Stimulated activated CD4-positive, alpha-beta T cell treated with anti-CD3 and anti-CD28 coated beads, Interleukin-1b, Interleukin-23, amount 100 ng/mL, for 1 hour (primary cell): ENCODE measurements at places on chromosomes 2 and 18.

DNA sequence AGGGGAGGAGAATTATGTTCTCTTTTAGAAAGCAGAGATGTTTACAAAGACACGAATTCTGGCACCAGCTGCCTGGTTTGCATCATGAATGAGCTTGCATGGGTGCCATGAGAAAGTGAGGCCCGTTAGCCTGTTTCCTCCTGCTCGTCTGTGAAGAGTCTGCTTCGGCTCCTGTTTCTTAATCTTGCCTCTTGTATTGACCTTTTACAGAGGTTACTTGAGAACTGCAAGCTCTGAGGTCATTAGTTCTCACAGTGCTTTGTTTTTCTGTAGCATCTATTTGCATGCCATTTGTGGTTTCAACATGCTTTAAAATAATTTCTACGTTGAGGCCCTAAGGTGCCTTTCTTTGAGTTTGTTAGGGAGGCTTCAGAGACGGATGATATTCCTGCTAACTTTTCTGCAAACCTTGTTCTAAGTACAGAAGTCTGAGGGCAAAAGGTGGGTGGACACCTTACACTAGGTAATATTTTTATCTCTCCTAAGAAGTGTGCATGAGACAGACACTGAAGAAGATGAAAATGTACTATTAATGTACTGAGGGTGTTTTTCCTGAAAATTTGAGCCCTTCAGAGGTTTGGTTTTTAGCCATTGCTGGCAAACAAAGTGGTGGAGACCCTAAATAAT lies 53.4 kb upstream of the LINC00305 start:
- no peak for DNase-seq

DNA sequence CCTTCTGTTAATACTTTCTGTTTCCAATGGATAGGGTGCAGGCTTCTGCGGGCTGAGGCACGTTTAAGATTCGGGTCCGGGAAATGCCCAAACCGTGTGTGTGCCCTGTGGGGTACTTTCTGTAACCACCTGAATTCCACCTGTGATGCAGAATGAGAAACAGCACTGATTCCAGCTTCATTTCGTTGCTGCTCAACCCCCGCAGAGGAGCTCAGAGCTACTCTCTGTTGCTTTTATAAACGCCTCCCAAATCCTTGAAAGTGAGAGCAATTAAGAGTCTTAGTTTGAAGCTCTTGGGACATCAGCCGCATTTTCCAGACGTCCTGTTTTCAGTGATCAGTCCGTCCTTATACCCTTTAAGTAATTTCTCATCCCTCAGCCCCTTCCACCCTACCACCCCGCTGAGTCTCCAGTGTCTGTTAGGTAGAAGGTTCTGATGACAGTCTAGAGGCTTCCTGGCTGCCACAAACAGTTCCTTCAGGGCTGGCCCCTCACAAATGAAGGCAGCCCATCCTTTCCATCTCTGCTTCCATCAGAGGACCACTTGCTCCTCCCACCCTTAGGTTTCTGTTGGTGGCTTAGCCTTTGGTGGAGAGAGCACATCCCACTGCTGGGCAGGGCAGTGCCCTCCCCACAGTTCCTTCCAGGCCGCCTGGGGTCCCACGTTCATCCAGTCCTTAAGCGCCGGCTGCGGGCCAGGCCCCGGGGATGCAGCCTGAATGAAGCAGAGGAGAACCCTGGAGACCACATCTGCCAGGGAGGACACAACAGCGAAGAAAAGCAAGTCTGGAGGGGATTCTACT lies 230.1 kb downstream of the SEPTIN10 start:
- no peak for DNase-seq

DNA sequence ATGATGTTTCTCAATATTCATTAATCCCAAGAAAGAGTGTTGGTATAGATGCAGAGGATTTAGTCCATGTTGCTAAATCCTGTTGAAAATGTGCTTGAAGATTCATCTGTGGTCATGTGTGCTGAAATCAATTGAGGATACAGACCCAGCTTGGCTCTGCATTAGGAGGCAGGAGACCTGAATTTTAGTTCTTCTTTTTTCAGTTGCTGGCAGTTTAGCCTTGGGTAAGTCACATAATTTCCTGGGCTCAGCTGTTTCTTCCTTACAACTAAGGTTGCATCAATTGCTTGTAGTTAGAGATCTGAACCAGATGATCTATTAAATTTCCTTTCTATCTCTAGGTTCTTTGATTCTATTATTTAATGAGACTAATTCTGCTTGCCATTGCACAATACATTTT lies 54.4 kb downstream of the SETBP1 start:
- no peak for DNase-seq

DNA sequence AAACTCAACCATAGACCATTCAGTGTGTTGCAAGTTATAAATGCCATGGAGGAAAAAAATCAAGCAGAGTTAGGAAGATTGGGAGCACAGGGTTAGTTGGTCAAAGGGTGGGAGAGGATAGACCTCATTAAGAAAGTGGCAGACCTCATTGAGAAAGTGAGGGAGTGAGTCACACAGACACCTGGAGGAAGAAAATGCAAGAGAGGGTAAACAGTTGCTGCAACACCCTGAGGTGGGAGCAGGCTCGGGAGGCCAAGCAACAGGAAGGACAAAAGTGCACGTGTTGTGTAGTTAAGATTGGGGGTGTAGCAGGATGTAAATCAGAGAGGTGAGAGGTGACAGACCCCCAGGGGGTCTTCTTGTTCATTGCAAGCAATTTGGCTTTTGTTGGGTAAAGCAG lies 6.4 kb downstream of the IL1RL1 start:
- DNase-seq: no peak

- DNase-seq: no peak
Measured at GRCh38 chr2:8478471-8478793, 203.4 kb upstream of the ID2 start.

- DNase-seq: no peak
Measured at GRCh38 chr2:26772064-26773001, 8.2 kb downstream of the SLC35F6 start.

- no peak for DNase-seq
Measured at GRCh38 chr18:79600596-79600995, 79.0 kb upstream of the CTDP1 start.

DNA sequence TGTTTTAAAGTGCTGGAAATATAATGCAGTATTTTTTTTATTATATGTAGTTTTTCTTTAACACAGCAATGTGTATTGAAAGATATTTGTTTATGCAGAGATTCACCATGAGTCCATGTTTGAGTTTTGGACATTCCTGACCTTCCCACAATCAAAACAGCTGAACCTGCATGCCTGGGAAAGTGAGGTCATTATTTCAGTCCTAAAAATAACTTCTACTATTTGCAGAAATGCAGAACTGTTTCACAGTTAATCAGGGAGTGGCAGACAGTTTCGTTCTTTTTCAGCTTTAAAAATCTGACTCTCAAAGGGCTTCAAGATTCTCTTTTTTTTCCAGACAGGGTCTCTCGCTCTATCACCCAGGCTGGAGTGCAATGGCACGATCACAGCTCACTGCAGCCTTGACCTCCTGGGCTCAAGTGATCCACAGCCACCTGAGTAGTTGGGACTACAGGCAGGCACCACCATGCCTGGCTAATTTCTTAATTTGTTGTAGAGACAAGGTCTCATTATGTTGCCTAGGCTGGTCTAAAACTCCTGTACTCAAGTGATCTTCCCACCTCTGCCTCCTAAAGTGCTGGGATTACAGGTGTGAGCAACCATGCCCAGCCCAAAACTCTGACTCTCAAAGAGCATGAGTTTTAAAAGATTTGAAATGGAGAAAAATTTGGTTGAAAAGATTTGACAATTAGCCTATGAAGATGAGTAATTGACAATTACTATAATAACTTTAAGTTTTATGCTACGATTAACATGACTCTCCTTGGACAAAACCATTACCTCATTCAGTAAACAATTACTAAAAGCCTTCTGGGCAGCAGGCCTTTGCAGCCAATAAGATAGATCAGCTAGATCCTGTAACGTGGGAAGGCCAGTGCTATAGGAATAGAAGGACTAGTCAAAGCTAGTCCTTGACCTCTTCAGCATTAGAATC lies 5.0 kb upstream of the MYL12B start:
- no peak for DNase-seq

DNA sequence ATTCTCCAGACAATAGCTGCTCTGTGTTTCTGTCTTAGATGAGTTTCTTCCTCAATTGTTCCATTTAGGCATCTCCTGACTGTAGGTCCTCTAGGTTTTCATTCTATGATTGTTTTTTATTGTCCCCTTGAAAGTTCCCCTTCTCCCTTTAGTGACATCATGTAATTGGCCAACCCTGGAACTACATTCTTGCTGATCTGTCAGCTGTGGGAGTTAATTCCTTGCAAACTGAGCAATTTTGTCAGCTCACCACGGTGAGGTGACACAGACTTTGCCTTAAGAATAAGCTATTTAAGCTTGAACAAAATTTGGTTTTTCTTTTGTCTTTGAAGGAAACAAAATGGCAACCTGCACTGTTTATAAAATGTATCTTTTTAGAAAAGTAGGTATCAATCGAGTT lies 95.9 kb downstream of the TXNL1 start:
- DNase-seq: no peak

DNA sequence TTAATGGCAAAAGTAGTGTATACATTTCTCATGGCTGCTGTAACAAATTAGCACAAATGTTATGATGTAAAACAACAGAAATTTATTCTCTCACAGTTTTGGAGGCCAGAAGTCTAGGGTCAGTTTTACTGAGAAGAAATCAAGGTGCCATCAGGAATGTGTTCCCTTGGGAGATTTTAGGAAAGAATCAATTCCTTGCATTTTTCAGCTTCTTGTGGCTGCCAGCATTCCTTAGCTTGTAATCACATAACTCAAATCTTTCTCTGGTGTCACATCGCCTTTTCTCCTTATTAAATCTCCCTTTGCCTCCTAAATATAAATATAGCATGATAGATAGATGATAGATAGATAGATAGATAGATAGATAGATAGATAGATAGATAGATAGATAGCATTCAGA lies 307.0 kb upstream of the REG3G start:
- no peak for DNase-seq

DNA sequence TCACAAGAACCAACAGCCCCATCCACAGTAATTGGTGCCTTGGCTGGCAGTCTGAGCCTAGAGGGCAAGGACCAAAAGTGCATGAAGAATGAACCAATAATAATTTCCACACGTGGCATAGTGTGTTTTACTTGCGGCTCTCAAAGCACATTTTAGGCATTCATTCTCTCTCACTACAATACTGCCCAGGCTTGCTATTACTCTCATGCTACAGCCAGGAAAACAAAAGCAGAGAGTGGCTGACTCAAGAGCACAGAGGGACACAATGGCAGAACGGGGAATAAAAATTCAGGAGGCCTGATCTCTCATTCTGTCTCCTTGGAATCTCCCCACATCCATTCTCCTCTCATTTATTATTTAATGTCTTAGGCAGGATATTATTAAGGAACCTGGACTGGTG lies 57.0 kb upstream of the NOL4 start:
- DNase-seq: no peak

DNA sequence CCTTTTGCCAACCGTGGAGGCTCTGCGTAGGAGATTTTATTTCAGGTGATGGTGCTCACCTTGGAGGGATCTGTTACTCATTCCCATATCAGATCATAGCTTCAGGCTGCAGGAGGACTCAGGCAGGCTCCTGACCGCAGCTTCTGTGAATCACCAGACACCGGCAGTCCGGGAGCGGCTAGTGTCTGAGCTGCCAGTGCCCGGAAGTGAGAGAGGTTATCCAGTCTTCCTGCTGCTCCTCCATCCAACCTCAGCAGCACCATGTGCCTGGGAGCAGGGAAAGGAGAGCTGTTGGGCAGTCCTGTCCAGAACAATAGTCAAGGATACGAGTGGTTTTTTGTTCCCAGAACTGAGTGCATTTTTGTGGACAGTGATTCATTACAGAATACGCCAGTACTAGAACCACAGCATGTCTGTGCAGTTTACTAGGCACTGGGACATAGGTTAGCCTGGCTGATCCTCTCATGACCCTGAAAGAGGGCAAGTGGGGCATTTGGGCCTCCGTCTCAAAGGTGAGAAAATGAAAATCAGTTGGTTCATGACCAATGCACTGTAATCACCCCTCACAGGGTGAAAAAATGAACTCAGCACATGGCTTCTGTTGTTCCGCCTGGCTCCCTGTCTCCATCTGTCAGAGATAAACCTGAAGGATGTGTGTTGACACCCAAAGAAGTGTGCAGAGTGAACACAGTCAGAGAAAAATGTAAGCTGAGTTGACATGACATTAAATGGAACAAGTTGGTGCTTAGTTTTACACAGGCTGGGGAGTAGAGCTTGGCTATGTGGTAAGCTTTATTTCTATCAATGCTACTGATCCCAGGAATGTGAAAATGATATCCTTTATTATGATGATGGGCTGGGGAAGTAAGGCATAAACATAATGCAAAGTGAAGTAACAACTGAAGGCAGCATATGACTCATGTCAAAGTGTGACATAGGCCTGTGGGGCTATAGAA lies 12.2 kb downstream of the FHOD3 start:
- no peak for DNase-seq

GRCh38 chr2:218802386-218802994 lies 20.5 kb downstream of the CYP27A1 start:
- DNase-seq: no peak

- no peak for DNase-seq
Measured at GRCh38 chr2:9355716-9356115, 67.6 kb downstream of the ITGB1BP1 start.

DNA sequence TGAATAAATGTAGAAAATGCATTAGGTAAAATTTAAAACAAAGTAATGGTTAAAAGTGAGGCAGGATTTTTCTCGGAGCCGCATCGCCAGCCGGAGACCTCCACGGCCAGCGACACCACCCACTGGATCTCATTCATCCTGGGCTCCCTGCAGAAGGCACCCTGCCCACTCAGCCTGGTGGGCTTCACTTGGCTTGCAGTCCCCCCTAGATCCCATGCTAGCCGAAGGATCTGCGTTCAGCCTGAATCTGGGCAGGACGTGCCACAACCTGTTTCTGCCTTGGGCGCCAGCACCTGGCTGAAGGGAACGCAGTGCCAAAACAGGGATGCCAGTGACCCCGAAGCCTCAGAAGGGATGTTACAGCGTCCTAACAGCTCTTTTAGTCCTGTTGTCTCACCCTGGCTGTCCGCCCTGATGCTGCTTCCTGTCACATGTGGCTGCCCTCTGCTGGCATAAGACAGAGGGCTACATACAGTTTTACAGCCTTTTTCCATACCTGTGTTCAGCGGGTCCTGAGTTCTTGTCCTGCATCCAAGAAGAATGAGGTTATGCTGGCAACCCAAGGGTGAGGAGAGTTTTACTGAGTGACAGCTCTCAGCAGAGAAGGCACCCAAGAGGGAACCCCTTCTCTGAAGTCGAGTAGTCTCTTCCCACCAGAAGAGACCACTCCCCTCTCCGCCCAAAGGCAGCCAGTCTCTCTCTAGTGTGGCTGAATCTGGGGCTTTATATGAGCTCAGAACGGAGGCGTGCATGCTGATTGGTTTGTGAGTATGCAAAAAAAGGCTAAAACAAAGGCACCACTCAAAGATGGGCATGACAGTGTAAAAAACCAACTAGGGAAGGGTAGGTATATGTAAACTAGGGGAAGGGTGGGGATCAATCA lies 173.1 kb upstream of the GYPC start:
- DNase-seq: no peak

DNA sequence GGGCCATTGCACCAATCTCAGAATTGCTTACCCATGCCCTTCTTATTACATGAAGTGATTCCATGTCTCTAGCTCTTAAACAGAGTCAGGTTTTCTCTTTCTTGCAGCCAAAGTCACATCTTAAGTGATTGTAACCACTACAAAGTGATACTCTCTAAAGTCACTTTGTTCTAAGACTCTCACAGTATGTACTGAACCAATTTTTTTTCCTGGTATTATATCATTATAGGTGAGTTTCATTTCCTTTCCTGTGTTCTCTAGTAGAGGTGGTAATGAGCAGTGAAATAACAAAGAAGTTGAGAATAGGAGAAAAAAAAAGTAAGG lies 66.3 kb upstream of the DARS1 start:
- DNase-seq: no peak

GRCh38 chr2:98753801-98754200 lies 22.9 kb upstream of the MGAT4A start:
- no peak for DNase-seq
